NK-92 treated with Interleukin-12 subunit alpha and Interleukin-12 subunit beta, amount 100 ng/mL, for 24 hours (cell line): ENCODE measurements at places on chromosomes 11 and 22.
A peak's percentile ranks its signal among the peaks of the same experiment; 100 is the strongest.

DNA sequence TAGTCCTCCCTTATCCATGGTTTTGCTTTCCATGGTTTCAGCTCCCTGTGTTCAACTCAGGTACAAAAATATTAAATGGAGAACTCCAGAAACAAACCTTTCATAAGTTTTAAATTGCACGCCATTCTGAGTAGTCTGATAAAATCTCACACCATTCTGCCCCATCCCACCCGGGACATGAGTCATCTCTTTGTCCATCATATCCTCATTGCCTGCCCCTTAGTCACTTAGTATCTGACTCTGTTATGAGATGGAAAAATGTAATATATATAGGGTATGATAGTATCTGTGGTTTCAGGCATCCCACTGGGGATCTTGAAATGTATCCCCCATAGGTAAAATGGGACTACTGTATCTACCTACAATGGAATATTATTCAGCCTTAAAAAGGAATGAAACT lies 35.5 kb upstream of the FGF3 start:
- DNase-seq: no peak

DNA sequence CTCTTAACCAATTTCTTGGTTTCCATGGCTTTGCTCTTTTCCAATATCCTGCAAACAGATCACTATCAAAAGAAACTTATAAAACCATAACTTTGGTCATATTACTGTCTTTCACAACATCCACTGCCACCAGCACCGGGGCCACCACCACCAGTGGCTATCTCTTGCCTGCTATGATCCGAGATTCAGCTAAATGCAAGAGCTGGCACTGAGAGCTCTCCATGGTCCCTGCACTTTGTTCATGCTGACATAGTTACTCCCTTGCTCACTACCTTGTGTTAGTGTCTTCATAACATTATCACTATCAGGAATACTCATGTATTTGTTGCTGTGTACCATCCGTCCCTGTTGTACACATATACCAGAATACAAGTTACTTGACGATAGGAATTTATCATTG lies 299.0 kb downstream of the ETS1 start:
- DNase-seq: no peak

GRCh38 chr22:17827466-17827865 lies 53.2 kb upstream of the BID start:
- DNase-seq: no peak

DNA sequence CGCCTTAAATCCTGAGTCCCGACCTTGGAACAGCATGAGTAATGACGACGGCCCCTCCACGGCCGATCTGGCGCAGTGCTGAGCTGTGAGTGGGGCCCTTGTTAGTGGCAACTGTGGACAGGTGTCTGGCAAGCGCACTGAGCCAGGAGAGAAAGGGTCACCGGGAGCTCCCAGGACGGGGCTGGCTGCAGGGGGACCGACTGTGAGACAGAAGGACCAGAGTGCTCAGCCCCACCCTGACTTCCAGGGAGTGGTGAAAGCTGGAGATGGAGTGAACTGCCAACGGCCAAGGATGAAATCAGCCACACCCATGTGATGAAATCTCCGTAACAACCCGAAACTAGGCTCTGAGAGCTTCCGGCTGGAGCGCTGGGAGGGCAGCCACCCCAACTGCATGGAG lies 228.6 kb downstream of the BRD1 start:
- no peak for DNase-seq

- DNase-seq: no peak
Observed at GRCh38 chr11:1630271-1630670, 696 bp downstream of the KRTAP5-5 start.

DNA sequence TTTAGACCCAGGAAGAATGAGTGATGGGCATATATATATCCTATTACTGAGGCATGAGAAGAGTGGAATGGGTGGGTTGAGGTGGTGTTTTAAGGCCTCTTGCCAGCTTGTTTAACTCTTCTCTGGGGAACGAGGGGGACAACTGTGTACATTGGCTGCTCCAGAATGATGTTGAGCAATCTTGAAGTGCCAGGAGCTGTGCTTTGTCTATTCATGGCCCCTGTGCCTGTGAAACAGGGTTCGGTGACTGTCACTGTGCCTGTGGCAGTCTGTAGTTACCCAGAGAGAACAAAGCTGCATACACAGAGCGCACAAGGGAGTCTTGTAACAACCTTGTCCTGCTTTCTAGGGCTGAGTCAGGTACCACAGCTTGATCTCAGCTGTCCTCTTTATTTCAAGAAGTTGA lies 11.7 kb downstream of the LIMK2 start:
- DNase-seq: no peak

DNA sequence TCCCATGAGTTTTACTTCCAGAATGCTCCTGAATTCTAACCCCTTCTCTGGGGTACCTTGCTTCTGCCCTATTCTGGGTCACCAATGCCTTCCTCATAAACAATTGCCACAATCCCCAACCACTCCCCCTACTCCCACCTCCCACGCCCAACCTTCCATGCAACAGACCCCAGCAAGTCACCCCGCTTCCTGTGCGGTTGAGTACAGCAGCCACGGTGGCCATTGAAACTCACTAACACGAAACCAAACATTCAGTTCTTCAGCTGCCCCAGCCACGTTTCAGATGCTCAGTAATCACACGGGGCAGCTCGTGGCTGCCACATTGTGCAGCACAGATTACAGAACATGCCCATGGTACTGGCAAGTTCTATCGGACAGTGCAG lies 3.7 kb upstream of the BCR start:
- DNase-seq: peak; percentile 55

DNA sequence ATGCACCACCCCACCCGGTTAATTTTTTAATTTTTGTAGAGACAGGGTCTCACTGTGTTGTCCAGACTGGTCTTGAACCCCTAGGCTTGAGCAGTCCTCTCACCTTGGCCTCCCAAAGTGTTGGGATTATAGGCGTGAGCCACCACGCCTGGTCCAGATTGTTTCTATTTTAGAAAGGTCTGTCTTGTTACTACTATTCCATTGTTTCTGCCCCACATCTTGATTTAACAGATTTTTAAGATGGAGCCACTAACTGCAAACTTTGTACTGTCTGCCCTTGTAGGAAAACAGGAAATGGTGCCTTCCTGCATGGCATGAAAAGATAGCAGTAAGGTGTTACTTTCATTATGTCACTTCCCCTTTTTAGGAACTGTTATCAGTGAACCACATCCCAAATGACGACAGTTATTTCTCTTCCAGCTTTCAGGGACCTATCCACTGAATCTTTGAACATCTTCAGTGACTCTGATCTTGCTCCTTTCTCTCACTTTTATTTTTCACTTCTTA lies 23.2 kb downstream of the TAF1D start:
- no peak for DNase-seq
